ENCODE measurements at places on chromosomes 11 and 22. TPM values are rescaled to one million over a fixed set of nuclear protein-coding genes. Genes with fewer than 3 reads are reported as not detected.

RIMBP3C gene
- polyA plus RNA-seq = 0.02 TPM

LRRC74B gene
- 0.22 TPM for polyA plus RNA-seq

C11orf98 gene
- polyA plus RNA-seq = 96.9 TPM

TNRC6B gene
- polyA plus RNA-seq = 8.2 TPM

SGSM1 gene
- 0.16 TPM for polyA plus RNA-seq

SLC1A2 gene
- not detected for polyA plus RNA-seq

LARGE1 gene
- polyA plus RNA-seq = 2.5 TPM

OR51B4 gene
- polyA plus RNA-seq = not detected

DEFB108B gene
- polyA plus RNA-seq = not detected

GTSE1 gene
- 7.4 TPM for polyA plus RNA-seq

CCDC86 gene
- 9.3 TPM for polyA plus RNA-seq

OR6Q1 gene
- polyA plus RNA-seq = not detected

DGAT2 gene
- polyA plus RNA-seq = 13.4 TPM

INS gene
- polyA plus RNA-seq = 1.4 TPM

PHLDB1 gene
- polyA plus RNA-seq = 12.9 TPM

ALDH3B2 gene
- 62.8 TPM for polyA plus RNA-seq

OR5A1 gene
- not detected for polyA plus RNA-seq

SLC5A12 gene
- polyA plus RNA-seq = 0.02 TPM

TH gene
- 0.24 TPM for polyA plus RNA-seq

TEX54 gene
- not detected for polyA plus RNA-seq

LRRN4CL gene
- 2.4 TPM for polyA plus RNA-seq

OR51B2 gene
- not detected for polyA plus RNA-seq

RHOD gene
- polyA plus RNA-seq = 194 TPM

CNTF gene
- polyA plus RNA-seq = 0.28 TPM

OR4D10 gene
- not detected for polyA plus RNA-seq

SLC6A5 gene
- not detected for polyA plus RNA-seq

UCP2 gene
- 3.0 TPM for polyA plus RNA-seq

EML3 gene
- 107 TPM for polyA plus RNA-seq

DENND6B gene
- polyA plus RNA-seq = 2.4 TPM

UPK3A gene
- not detected for polyA plus RNA-seq

RTN4RL2 gene
- 0.49 TPM for polyA plus RNA-seq

TP53AIP1 gene
- 39.4 TPM for polyA plus RNA-seq

BEST1 gene
- 3.8 TPM for polyA plus RNA-seq

UEVLD gene
- polyA plus RNA-seq = 4.7 TPM

CARD16 gene
- polyA plus RNA-seq = 21.9 TPM

LDLRAD3 gene
- polyA plus RNA-seq = 5.1 TPM

OR4A16 gene
- not detected for polyA plus RNA-seq

PNPLA5 gene
- not detected for polyA plus RNA-seq

RAB38 gene
- polyA plus RNA-seq = 57.4 TPM

EFCAB6 gene
- 0.29 TPM for polyA plus RNA-seq

ARHGAP8 gene
- polyA plus RNA-seq = 7.2 TPM

WNT11 gene
- 0.25 TPM for polyA plus RNA-seq

KRTAP5-8 gene
- 0.31 TPM for polyA plus RNA-seq

PRR14L gene
- 8.4 TPM for polyA plus RNA-seq

NAA40 gene
- polyA plus RNA-seq = 11.8 TPM

ELFN2 gene
- polyA plus RNA-seq = 0.02 TPM

TUBA8 gene
- 0.89 TPM for polyA plus RNA-seq

RBM4B gene
- 12.8 TPM for polyA plus RNA-seq

CXCR5 gene
- 0.18 TPM for polyA plus RNA-seq

ARHGAP20 gene
- 0.33 TPM for polyA plus RNA-seq

HINFP gene
- polyA plus RNA-seq = 9.1 TPM

GP1BB gene
- 9.0 TPM for polyA plus RNA-seq

GGT5 gene
- polyA plus RNA-seq = 4.7 TPM

OR8D4 gene
- polyA plus RNA-seq = not detected

Data from esophagus (tissue), 2 donors.